NCI-H1930 (cell line): ENCODE measurements at places on chromosomes 13 and 19.
A peak's percentile ranks its signal among the peaks of the same experiment; 100 is the strongest.

- DNase-seq, result no peak
Measured at GRCh38 chr19:3294080-3294850, 69.8 kb downstream of the CELF5 start.

- DNase-seq, result no peak
Measured at GRCh38 chr13:32013181-32013580, 18.4 kb upstream of the FRY start.

DNA sequence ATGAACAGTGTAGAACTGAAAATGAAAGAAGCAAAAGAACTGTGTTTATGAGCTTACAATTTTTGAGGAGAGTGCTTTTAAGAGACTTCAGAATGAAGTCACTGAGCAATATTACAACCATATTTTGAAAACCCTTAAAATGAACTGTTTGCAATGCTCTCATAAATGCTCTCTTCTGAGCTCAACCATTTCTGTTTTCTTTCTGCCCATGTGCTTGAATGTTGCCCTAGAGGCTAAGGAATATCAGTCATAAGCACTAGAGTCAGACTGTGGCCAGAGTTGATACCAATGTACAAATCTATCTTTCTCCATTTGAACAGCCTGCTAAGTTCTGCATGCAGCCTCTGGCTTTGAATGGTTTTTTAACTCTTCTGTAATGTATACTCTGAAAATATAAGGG, 1092.8 kb downstream of the PCDH9 start:
- DNase-seq, result no peak

- no peak for DNase-seq
Measured at GRCh38 chr13:109093998-109094397, 464.6 kb downstream of the MYO16 start.

DNA sequence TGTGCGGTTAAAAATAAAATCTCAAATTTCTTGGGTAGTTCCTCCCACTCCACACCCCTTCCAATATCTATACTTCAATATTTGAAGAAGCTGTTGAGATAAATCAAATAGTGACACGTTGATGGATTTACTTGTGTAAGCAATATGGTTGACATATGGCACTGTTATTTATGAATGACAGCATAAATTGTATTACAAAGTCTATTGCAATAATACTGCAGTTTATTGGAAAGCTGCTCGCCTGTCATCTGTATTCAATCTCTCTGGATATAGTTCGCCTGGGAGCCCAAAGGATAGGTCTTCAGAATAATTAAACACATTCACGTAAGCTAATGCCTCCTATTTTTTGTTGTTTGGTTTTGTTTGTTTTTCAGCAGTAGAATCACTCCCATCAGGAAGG, 5.0 kb upstream of the ZIC5 start:
- no peak for DNase-seq

- DNase-seq, result no peak
Measured at GRCh38 chr19:40512473-40513344, 45.9 kb downstream of the SPTBN4 start.

- DNase-seq, result no peak
Measured at GRCh38 chr13:90542959-90543505, 804.5 kb upstream of the MIR17HG start.

- DNase-seq, result no peak
Measured at GRCh38 chr13:31427151-31428100, 227.7 kb downstream of the B3GLCT start.

DNA sequence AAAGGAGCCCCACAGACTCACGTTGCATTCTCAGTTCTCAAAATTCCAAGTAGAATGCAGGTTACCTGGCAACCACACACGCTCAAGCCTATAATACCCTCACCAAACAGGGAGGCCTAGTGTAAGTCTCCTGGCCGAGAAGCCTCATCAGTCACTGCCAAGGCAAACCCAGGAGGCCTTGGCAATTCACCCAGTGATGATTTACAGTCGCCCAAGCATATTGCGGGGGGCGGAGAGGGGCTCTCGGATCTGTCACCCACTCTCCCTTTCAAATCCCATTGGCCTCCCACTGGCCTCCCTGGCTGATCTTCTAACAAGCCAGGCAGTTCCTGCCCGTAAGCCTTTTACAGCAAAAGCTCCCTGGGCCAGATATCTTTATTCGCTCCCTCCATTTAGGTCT, 1.1 kb downstream of the AKAP8L start:
- no peak for DNase-seq

- DNase-seq, result peak; percentile 63
Measured at GRCh38 chr13:102040812-102041211, 361.0 kb downstream of the FGF14 start.

DNA sequence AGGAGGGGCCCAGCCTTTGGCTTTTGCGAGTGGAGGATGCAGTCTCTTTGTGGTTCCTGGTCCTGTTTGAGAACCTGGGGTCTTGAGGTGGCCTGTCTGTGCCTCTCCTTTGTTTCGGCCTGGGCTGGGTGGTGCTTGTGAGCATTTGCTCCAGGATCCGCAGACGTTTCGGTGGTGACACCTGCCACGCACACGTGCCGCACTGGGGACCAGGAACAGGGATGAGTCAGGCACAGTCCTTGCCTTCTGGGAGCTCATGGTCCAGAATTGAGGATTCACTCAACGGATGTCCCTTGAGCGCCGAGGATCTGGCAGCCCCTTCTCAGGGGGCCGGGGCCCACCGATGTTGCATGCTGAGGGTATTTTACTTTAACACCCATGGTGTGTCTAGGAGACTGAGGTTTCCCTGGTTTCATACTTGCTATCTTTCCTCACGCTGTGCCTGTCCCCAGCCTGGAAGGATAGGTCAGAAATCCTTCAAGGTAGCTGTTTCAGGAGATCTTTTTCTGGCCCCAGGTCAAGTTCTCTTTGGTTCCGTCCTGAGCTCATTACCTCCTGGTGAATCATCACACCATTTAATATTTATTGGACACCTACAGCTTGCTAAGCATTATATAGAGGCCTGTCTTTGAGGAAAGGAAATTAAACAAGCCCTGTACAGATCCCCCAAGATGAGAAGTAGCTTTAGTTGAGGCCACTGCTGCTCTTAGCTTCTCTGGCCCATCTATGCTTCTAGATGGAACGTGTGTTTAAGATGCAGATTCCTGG, 5.1 kb downstream of the HDGFL2 start:
- no peak for DNase-seq

DNA sequence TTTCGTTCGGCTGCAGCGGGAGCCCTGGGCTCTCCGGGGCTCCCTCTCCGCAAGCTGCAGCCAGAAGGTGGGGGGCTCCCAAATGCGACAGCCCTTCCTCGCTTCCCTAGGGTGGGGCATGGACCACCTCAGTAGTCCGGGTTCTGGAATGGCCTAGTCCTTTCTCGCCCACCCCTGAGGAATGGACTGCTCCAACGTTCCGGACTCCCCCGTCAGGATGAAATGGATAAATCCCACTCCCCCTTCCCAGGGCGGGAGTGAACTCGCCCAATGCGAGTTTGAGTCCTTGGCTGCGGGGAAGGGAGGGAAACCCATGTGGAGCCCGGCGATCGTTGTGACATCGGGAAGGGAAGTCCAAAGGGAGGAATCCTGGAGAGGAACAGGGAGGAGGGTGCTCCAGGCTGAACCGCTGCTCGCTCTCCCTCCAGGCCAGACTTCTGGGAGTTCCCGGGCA, 5.5 kb downstream of the HRC start:
- peak; percentile 83 for DNase-seq

- DNase-seq, result no peak
Measured at GRCh38 chr13:103326326-103326725, 260.1 kb upstream of the SLC10A2 start.

DNA sequence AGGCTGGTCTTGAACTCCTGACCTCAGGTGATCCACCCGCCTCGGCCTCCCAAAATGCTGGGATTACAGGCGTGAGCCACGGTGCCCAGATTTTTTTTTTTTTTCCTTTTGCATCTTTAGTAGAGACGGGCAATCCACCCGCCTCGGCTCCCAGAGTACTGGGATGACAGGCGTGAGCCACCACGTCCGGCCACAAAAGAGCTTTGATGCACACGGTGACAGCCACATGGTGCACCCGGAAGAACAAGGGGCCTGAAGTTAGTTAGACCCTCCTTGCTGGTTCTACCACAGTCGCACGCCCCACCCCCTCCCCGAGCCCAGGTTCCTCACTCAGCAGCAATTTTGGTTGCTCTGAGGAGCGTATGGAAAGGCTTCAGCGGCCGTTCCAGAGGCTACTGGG, 54.2 kb upstream of the USE1 start:
- no peak for DNase-seq

DNA sequence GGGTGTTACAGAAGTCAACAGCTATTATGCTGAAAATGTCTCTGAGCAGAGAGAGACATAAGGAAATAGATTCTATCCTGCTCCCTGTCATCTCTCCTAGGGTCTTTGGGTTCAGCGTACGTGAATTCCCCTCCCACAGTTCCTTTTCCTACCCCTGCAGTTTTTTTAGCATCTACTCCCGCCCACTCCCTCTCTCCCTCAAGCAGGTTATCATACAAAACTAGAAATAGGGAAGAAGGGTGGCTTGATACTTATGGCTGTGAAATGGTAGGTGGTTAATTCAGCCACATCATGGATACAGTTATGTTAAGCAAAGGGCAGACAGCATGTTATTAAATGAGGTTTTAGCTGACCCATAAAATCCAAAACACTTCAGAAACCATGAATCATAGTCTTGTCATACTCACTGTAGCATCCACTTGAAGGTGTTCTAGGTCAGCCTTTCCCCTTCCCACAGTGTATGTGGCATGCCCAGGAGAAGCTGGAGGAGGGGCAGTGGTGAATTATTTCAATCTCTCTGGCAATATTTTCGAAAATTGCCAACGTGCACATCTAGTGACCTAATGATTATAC, 236.8 kb upstream of the SERP2 start:
- no peak for DNase-seq

- no peak for DNase-seq
Measured at GRCh38 chr19:31312009-31312676, 37.1 kb downstream of the TSHZ3 start.

GRCh38 chr19:17086834-17087233, 11.3 kb downstream of the MYO9B start:
- no peak for DNase-seq

DNA sequence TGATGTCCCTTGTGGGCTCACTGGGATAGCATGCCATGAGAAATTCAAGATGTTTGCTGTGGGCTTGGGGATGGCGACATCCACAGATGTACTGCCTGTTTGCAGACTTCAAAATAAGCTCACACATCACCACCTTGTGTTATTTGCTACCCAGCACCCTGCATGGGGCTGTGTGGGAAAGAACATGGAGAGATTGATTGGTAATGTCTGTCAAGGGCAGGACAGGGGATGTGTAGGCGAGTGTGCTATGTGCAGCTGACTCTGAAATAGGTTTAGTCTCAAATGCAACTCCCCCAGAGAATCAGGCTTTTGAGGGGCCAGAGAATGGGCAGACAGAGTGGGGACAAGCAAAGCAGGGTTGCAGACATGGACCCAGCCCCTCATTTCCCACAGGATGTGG, 24.7 kb downstream of the PNPLA6 start:
- no peak for DNase-seq

DNA sequence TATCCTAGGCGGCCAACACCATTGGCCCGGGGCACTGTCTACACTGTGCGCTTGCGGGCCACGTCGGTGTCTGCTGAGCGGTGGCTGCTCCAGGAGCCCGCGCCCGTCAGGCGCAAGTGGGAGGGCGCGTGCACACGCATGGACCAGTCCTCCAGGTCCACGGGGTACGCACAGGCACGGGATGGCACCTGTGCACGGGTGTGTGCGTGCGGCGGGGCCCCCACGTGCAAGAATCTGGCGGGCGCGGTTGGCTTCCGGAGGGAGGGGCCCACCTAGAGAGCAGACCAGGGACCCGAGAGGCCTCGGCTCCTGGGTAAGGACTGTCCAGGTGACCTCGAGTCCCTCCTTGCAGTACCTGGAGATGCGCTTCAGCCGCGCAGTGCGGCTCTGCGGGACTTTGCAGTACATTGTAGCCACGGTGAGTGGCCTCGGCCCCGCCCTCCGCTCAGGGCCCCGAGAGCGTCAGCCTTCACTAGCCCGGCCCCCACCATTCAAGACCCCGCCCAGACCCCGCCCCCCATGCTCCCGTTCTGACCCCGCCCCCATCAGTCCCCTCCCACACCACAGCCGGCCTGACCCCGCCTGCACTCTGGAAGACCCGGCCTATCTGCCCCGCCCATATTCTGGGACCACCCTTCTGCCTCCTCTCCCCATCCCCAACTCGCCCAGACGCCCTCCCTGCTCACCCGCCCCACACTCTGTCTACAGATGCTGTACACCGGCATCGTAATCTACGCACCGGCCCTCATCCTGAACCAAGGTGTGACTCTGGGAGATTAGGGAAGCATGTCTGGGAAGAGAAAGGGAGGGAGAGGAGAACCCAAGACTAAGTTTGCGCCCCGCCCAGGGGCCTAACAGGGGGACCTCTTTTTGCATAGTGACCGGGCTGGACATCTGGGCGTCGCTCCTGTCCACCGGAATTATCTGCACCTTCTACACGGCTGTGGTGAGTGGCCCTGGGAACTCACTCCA, 2.3 kb downstream of the SLC5A5 start:
- DNase-seq, result peak; percentile 25

DNA sequence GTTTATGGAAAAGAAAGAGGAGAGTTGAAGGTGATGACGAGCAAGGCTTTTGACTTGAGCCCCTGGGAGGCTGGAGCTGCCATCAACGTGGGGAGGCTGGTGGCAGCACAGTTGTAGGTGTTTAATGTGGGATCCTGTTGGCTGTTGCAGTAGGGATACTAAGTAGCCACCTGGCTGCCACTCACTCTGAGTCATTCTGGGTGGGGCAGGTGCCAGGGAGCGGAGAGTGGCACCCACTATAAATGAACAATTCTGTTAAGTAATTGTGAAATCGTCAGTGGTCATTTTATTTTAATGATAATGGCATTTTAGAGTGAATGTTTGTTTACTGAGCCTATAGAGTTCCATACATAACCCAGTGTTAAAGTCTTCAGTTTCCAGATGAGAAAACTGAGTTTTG, 9.8 kb downstream of the ZNF317 start:
- no peak for DNase-seq

- DNase-seq, result no peak
Measured at GRCh38 chr19:7722231-7722651, 9.7 kb downstream of the CLEC4G start.

DNA sequence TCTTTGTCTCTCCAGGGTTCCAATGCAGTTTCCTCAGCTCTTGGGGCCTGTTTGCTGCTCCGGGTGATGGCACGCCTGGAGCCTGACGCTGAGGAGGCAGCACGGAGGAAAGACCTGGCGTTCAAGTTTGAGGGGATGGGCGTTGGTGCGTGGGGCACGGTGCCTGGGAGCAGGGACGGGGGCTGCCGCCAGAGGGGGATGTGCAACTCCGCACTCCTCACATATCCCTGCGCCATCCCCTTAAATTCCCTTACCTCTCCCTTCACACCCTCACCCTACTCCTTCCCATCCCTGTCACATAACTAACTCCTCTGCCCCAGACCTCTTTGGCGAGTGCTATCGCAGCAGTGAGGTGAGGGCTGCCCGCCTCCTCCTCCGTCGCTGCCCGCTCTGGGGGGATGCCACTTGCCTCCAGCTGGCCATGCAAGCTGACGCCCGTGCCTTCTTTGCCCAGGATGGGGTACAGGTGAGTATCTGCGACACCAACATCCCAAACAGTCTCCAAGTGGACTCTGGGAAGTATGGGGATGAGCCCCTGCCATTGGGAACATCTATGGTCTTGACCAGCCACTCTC, 31.1 kb downstream of the TRPM4 start:
- no peak for DNase-seq

- no peak for DNase-seq
Measured at GRCh38 chr13:79675931-79676660, 195.1 kb downstream of the NDFIP2 start.

GRCh38 chr13:94412870-94413597, 66.4 kb downstream of the DCT start:
- no peak for DNase-seq
